ENCODE measurements at places on chromosomes 6 and 20. TPM values are rescaled to one million over a fixed set of nuclear protein-coding genes. Genes with fewer than 3 reads are reported as not detected.

The TBXT gene
- not detected for total RNA-seq

The TCF21 gene
- total RNA-seq = 4.1 TPM

DNA sequence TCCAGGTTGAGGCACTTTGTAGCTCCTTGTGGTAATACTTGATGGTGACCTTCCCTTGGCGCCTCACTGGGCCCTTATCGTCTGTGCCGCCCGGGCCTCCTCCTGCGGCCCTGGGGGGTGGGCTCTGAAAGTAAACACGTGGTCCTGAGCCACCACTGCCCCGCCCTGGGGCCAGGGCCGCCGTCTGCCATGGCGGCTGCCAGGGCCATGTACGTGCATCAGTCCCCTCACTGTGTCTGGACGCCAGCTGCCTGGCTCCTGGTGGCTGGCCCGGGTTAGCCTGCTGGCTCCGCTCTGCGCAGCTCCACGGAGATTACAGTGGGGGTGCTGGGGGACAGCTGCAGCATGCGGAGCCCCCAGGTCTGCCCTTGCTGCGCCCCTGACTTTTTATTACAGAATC lies 81.8 kb upstream of the CENPW start:
- no peak for DNase-seq

DNA sequence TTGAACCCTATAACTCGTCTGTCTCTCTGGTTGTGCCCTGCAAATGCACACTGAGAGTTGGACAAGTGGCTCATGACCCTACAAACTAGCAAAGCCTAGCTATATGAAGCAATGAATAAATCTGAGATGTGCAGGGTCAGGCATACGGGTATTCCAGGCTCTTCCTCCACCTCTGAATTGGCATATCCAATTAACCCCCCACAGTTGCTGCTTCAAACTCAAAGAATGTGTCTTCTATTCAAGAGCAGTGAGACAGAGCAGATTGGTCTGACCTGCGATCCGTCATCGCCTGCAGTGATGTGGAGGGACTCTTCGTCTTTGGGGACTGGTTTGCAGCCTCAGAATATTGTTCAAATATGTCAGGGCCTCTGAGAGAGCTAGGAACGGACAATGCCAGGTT lies 59.8 kb downstream of the LAMP5 start:
- DNase-seq = no peak

DNA sequence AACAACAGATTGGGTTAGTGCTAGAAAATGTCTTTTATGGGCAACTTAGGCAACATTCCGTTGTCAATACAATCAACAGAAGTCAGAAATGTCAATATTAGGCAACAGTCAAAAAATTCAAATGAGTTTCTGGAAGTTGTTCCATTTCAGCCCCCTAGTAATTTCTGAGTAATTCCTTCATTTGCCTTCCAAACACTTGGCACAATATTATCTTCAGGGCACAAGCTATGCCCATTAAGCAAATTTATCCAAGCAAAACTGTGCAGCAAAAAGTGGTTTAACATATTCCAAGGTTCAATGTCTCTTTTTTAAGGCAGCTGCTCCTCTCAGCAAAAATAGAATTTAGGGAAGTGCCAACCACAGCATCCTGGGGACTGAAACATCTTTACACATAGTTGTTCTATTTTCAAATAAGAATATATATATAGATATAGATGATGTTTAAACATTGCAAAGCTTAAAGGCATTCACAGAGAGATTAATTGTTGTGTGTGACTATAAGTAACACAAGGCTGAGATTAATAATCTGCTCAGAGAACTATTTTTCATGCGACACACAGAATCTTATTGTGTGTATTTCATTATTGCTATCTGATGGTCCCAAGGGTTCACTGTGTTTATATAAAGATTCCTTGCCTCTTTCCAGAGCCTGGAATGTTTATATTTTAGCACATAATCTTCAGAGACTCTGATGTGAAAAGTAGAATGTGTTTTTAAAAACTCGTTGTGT lies 75.2 kb upstream of the ADTRP start:
- DNase-seq = no peak

DNA sequence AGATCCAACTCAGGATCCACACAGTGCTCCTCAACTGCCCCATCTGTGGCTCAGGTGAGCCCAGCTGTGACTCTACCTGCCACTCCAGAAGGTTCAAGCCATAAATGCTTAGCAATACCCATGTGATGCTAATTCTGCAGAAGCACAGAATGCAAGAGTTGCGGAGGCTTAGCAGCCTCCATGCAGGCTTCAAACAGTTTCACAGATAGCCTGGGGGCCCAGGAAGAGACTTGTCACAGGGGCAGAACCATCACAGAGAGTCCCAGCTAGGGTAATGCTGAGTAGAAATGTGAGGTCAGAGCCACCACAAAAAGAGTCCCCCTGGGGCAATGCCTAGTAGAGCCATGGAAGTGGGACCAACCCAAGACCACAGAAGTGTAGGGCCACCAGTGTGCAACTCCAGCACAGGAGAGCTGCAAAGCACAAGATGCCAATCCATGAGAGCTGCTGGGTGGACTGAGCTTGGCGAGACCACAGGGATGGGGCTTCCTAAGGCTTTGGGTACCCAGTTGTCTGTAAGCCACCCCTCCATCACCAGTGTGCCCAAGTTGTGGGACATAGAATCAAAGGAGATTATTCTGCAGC lies 283.9 kb downstream of the UBE3D start:
- no peak for DNase-seq

- DNase-seq = peak; percentile 82
Measured at GRCh38 chr6:144216668-144217218, 66.4 kb downstream of the STX11 start.

GRCh38 chr6:26311012-26311384 lies 54.0 kb upstream of the BTN3A2 start:
- no peak for DNase-seq

DNA sequence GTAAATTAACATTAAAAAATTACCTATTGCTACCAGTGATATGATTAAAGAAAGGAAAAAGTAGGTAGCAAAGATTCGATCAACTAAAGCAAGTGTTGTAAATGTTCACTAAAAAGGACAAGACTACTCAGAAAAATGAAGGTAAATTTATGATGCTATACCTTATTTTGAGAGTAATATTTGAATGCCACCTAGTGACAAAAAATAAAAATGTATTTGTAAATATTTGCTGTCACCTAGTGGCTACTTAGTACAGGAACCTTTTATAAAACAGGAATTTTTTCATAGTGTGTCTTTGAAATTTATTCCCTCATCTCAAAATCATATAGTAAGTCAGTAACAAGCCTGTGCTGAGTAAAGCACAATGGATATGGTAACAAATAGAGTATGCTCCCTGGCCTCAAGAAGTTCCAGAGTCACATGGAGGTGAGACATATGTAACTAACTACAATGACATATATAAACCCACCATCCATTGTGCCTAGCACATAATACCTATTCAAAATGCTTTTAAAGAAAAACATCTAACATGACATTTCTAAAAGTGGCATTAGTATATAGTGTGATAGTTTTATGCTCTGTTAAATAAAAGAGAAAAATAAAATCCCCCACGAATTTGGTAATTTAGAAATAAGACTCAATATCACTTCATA lies 193.1 kb upstream of the SIM1 start:
- DNase-seq = no peak
